GM12891 (cell line): ENCODE measurements at places on chromosomes 7 and 10.

GRCh38 chr7:149468208-149468607 is 7.3 kb upstream of the ZNF777 start:
- no peak for DNase-seq

DNA sequence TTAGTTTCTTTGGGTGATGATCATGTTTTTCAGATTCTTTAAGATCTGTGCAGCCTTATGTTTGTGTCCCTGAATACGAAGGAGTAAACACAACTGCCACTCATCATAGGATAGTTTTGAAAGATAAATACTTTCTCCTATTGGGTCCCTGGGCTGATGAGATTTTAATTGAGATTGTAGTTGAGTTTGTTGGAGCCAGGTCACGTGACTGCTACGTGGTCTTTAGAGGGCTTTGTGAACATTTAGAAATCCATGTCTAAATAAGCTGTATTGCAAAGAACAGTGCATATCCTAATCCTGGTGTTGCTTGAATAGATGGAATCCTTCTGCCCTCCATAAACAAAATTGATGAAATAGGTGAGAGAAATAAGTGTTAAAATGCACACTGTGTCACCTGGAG is 17.4 kb upstream of the ZNF716 start:
- no peak for DNase-seq

DNA sequence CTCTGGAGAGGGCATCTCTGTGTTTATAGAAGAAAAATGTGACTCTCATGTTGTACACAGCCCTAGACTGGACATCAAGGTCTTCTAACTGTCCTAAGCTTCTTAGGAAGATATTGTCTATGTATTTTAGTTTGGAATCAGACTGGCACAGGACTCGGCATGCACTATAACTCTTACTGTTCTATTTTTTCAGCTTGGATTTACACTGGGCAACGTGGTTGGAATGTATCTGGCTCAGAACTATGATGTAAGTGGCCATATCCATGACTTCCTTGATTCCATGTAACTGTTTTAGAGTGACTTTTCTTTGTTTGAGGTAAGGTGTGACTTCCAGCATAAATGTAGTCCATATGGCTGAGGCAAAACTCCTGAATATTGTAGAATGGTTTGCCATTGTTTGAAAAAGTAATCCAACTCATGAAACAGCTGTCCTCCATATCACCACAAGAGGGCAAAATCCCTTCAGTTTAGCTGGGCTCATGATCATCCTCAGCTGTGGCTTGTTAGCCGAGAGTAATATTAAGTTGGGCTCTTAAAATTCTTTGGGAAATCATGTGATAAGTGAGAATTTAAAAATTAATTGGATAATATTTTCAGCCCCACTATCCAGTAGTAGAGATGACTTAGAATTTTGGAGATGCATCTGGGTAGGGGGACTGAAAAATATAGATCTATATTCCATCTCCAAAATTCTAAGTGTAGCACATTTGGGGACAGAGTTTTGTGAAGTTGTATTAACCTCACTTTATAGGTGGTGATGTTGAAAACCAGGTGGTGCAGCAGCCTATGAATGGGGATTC is 10.4 kb downstream of the STMP1 start:
- DNase-seq, result no peak

- no peak for DNase-seq
Measured at GRCh38 chr7:87920578-87920977, 13.5 kb upstream of the ADAM22 start.

GRCh38 chr10:45000138-45000751 is 478 bp upstream of the ZNF22 start:
- no peak for DNase-seq

DNA sequence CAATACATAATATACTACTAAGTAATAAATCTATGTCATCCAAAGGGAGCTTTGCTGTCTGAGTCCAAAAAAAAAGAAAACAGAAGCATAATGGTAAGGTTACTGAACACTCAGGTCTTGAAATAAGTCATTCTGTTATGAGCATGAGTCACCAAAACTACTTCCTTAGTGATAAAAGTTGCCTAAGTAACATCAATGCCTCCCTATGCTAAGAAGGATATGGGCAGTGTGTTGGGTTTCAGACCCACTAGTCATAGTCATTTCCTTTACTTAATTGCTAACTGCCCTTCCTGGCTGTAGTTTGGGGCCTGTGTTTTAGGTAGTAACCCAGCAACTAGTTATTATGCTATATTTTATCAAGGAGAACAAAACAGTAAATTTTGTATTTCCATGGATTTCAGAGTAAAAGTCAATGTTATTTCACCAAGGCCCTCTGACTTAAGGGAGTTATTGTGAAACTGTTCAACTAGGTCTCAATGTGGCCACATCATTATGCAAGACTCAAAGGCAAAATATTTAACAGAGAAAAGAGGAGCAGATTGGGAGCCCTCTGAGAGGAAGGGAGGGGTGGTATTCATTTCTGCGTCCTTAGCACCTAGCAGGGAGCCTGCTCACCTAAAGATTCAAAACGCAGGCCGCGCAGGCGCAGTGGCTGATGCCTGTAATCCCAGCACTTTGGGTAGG is 11.7 kb upstream of the VIM start:
- no peak for DNase-seq

DNA sequence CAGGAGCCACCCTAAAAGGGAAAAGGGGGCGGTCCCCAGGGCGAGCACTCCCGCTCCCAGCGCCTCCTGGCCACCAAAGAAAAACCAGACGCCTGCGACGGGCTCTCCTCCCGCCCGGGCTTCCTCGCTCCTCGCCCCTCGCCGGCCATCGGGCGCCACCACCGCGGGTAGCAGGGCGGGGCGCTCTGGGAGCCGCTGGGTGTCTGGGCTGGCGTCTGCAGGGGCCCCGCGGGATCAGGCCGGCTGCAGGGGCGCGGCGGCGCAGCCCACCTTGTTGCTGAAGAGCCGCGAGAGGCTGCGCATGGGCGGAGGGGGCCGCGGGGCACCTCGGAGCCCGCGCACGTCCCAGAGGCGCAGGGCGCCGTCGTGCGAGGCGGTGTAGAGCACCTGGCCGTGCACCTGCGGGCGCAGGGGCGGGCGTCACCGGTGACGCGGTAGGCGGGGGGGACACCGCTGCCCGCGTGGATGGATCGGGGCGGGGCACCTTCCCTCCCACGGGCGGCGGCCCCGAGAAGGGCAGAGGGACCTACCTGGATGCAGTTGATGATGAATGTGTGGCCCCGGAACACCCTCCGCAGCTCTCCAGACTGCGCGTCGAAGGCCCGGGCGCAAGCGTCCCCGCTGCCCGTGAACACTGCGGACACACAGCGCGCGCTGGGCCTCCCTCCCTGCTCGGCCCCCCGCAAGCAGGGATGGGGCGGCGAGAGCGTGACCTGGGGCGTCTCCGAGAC is 28.3 kb downstream of the WDR86 start:
- peak; percentile 73 for DNase-seq

DNA sequence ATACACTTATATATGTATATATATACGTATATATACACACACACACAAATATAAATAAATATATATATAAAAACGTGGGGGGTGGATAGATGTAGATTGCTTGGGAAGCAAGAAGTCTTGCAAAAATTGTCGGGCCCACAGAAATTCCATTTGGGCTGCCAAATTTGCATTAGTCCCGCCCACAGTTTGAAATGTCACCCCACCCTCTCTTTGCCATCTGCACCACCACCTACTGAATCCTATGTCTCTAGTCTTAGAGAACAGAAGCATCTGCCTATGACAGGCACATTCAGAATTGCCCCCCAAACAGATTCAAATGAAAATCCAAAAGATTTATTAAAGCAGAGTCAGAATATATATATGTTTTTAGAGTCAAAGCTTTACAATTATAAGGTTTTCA is 25.6 kb upstream of the CACNA2D1 start:
- DNase-seq, result no peak

DNA sequence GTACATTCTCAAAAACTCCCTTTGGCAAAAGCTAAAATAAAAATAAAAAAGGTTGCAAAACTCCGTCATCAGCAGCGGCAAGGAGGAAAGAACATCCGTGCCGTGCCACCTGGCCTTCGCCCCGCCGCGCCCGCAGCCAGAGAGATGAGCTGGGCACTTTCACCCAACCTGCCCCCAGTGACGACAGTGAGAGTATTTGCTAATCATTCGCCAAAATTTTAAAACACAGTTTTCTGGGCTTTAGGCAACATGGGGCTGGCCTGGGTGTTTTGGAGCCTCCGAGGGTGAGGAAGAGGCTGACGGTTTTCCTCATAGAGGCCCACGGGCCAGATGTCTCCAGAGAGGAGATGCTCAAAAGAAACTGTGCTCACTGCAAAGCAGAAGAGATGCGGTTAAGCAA is 128.2 kb downstream of the PRKAG2 start:
- no peak for DNase-seq

GRCh38 chr10:57776688-57777432 is 490.8 kb downstream of the IPMK start:
- DNase-seq, result no peak

DNA sequence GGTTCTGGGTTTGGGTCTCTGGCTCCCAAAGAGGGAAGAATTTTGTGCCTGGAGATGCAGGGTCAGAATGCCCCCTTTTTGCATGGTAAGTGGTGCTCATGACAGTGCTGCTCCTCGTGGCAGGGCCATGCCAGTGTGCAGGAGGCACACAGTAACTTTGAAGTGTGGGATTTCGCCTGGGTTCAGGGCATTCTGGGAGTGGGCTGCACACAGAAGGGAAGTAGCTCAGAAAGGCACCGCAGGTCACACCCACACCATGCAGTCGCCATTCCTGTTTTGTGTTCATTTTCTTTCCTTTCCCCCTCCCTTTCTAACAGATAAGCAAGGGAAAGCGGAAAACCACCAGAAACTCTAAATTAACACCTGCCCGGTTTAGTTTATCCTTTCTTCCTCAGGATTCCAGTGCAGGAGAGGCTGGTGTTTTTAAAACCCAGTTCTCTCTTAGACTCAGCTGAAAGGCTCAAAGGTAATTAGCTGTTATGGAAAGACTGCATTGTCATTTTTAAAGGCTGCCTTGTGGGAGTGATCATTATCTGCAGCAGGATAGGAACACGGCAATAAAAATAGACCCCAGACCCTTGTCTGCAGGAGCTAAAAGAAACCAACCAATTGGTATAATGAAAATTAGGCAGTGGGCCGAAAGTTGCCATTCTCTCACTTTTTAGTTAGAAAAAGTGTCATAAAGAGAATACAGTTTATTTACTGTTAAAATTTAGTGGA is 50.2 kb downstream of the EEPD1 start:
- DNase-seq, result no peak

DNA sequence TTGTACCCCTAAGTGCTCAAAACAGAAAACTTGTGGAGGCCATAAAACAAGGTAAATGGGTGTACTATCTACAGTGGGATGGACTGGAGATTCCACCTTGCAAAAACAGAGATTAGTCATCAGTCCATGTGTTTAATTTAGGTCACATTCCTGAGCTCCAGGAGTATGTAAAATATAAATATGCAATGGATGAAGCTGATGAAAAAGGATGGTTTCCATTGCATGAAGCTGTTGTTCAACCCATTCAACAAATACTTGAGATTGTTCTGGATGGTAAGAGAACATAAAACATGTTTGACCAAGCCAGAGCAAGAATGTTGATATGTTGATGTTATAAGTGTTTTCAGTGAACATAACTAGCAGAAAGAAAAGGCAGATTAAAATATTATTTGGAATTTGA is 14.6 kb downstream of the ASB15 start:
- no peak for DNase-seq

DNA sequence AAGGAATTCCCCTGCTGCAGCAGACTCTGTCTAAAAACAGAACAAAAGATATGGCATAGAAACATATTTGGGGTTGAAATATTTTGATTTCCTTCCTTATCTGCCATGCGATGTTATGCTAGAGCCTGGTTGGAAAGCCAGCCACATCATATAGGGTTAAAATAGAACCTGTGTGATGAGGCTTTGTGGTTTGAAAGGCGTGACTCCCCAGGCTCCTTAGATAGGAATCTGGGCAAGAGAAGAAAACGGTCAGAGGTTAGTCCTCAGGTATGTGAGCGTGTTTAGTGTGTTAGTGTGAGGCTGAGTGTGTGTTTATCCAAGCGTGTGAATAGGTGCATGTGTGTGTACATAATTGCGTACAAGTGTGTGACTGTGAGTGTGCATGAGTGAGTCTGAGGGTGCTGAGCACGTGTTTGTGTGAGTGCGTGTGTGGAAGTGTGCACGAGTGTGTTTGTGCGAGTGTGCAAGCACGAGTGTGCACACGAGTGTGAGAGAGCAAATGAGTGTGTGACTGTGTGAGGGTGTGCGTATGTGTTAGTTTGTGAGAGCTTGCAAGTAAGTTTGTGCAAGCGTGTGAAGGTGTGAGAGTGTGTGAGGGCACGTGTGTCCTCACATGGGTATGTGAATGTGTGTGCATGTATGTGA is 79.9 kb downstream of the COL26A1 start:
- DNase-seq, result no peak

DNA sequence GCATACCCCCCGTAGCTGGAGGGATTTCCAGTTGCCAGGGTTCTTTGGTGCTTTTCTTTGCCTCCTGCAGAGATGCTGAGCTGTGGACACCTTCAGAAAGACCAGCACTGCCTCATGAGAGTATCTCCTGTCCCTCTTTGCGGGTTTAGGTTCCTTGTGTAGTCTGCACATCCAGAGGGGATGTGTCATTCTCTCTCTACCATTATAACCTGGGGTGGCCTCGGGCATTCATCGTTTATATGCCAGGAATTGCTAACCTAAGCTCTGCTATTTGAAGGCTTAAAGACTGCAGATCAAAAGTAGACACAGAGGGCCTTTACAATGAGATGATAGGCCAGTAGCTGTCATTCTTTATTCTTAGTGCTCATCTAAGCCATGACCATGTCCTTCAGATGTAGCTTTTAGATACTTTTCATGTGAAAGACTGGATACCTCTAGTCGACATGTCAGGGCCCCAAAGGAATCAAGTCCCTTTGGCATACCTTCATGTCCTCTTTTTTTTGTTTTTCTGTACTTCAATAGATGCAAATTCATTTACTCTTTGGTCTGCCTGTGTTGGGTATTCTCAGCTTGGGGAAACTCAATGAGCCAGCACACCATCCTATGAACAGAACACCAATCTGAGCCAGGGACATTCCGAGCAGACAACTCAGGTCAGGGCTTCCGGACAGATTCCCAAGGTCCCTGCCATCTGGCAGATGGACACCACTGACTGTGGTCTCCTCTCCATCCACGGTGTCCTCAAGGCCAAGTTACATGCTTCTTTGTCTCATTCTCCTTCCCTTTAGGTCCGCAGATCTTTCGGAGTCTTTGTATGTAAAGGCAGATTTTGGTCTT is 129.3 kb downstream of the NRF1 start:
- no peak for DNase-seq

- no peak for DNase-seq
Measured at GRCh38 chr7:49228426-49229098, 304.2 kb downstream of the CDC14C start.

- DNase-seq, result no peak
Measured at GRCh38 chr7:42953994-42954393, 21.8 kb downstream of the MRPL32 start.
